ENCODE measurements at places on chromosomes 4 and X.

DNA sequence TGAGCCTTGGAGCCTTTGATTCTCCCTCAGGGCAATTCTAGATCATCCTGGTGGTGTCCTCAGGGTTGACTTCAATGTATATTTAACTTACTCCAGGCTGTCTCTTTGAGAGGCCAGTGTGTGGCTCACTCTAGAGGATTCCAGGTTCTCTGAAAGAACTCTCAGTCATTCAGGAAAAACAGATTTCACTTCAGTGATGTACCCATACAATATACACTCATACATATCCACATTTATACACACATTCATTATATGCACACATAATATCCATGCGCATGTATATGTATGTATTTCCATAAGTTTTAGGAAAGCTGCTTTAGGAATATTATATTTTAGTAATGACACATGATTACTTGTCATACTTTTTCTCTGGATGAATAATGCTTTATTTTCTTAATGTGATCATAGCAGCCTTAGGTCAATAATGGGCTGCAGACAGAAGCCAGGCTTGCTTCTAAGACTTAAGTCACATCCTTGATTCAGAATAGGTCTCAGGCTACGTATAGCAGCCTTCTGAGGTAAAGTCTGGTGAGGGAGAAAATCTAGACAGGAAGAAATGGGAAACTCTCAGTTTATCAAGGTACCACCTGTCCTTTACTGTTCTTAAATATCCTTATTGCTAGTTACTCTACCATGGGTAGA lies 397.0 kb downstream of the GPAT3 start:
- DNase-seq: no peak

- DNase-seq: no peak
These were observed 3.5 kb downstream of the SLC25A43 start for GRCh38 chrX:119402588-119402987.

DNA sequence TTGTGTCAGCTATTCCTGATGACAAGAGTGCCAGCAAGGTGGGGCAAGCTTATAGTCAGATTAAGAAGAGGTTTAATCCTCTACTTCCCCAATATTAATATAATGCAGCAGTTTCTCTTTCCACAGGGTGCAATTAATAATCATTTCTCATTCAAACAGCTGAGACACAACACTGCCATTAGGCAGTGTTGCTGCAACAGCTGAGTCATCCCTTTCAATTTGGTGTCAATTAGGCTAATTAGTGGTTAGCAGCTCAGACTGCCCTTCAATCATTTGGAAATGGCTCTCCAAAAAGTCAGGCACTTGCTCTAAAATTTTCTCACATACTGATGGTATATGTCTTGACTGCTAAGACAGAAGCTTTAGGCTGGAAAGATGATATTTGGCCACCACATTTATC lies 265.7 kb upstream of the FAM241A start:
- peak; percentile 3 for DNase-seq

DNA sequence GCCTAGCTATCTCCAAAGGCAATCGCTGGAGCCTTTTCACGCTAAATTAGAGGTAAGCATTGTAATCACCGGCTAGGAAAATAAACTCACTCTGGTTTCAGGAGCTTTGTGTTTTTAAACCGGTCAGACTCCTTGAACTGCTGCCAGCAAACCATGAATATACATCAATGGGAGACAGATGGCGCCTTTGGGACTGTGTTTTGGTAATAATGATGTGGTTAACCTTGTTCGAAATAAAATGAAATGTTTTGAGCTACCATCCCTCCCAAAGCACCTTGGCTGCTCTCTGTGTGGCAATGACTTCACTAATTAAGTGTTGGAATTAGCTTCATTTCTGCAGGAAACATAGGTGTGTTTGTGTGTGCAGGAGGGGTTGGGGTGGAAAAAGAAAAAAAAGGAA lies 65.3 kb downstream of the CLNK start:
- DNase-seq: peak; percentile 93

GRCh38 chr4:26212528-26212927 lies 108.3 kb upstream of the RBPJ start:
- DNase-seq: no peak

DNA sequence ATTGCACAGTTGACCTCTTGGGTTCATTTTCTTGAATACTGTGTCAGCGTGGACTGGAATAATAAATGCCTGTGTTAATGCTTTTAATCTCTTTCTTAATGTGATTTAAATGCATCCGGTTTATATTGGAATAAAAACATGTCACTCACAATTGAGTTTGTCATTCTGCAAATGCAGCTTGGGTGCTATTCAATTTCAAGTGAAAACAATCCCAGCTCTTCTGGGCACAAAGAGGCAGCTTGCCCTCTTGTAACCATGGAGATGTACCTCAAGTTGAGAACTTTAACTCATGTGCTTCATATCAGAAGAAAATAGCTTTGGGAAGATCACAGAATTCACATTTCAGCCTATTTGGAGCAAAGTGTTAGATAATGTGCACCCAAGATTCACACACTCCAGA lies 355.7 kb upstream of the GNPDA2 start:
- no peak for DNase-seq

DNA sequence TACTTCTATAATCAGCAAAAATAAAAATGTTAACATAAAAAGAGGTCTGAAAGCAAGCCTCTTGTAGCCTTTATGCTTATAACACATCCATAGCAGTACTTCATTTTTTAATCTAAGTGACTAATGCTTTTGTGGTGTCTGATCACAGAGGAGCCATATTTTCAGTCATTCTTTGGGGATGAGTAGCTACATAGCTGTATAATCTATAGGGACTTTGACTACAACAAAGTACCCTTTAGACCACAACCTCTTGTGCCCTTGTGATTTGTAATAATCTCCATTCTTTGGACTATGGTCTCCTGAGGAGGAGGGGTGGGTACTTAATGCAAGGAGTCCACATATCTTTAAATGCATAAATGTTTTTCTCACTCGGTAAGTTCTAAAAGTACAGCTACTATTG lies 9.6 kb downstream of the DRP2 start:
- no peak for DNase-seq

DNA sequence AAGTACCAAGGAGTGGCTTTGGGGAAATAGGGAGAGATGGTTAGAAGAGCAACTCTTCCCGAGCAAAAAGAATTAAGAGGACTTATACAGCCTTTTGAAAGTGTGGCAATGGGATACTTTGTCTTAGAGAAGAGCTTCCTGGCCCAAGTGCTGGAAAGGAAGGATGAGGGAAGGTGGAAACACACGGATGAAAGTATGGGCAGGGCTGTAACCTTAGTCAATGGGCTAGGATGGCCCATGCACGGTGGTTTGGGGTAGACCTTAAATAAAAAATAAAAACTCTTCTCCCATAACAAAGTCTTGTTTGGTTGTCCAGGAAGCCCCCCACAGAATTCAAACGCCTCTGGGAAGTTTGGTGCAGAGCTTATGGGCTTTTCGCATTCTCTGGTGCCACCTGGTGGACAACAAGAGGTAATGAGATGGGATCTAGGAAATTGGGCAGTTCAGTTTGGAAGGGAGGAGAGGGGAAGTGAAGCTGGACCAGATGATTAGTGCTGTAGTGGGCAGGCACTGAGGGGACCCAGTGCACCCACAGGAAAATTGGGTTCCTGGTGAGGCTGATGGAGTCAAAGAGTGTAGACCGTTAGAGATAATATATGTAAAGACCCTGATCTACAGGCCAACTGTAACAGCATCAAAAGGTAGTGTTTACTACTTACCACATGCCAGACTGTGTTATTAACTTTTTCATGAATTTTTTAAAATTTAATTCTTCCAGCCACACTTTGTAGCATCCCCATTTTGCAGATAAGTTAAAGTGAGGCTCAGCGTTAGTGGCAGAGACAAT lies 13.8 kb upstream of the ENOX2 start:
- DNase-seq: peak; percentile 54

DNA sequence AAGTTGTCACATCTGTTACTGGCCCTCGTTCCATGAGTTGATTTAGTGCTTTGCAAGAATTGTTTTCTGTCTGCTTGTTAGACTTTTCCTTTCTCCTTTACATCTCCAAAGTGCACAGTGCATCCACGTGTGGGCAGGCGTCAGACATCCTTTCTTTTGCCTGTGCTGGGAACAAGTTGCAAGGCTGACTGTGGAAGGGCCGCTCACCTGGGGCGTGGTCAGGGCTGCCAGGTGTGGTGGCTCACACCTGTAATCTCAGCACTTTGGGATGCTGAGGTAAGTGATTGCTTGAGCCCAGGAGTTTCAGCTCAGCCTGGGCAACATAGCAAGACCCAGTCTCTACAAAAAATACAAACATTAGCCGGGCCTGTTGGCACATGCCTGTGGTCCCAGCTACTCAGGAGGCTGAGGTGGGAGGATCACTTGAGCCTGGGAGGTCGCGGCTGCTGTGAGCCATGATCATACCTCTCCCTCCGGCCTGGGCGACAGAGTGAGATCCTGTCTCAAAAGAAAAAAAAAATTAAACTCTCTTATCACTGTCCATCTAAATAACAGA lies 46.2 kb downstream of the RGS12 start:
- DNase-seq: no peak

- peak; percentile 2 for DNase-seq
These were observed 96.5 kb downstream of the RNF150 start for GRCh38 chr4:141036786-141037185.

DNA sequence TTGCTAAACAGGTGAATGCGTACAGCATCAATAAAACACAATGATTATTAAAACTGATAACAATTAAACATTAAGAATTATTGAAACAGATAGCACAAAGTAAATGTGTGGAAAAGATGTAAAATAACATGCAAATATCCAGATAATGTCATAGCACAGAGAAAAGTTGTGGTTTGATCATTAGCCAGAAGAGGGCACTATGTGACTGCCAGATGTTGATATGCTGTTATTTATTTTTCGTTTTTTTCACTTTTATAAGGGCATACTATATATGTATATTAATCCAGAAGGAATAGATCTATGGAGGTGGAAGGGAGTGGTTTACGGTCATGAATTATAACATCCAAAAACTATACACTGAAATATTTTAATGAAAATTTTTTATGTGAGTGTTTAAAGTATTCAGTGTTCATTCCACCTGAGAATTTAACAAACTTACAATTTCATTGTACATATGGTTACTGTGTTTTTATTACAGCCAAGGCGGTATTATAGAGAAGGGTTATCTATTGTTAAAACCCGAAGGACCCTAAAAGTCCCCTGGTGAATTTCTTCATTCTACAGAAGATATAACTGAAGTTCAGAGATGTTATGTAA lies 211.9 kb upstream of the UGT8 start:
- DNase-seq: peak; percentile 32

DNA sequence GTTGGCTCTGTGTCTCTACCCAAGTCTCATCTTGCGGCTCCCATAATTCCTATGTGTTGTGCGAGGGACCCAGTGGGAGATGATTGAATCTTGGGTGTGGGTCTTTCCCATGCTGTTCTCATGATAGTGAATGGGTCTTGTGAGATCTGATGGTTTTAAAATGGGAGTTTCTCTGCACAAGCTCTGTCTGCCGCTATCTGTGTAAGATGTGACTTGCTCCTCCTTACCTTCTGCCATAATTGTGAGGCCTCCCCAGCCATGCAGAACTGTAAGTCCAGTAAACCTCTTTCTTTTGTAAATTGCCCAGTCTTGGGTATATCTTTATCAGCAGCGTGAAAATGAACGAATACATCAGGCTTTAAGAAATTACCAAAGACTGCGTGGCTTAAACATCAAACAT lies 31.2 kb downstream of the STIM2 start:
- no peak for DNase-seq

- no peak for DNase-seq
These were observed 42.1 kb downstream of the SLC2A9 start for GRCh38 chr4:9979101-9979701.

GRCh38 chr4:151940291-151940690 lies 179.5 kb upstream of the GATB start:
- DNase-seq: no peak

- DNase-seq: no peak
These were observed 12.1 kb downstream of the ACSL4 start for GRCh38 chrX:109720947-109721346.

DNA sequence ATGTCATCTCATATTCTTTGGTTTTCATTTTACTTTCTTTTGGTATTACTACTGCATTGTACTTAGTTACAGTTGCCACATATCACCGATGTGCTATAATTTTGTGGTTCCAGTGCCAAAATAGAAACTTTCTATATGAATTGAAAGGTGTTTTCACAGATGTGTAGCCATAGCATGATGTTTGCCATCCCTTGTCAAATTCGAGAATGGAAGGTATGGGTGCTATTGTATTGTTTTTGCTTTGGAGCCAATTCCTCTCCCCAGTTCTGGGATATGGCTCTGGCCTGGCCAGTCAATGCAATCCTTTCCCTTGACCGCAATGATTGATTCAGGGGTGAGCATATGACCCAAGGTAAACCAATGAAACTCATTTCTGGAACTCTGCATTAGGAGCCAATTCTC lies 86.2 kb upstream of the RPS6KA3 start:
- no peak for DNase-seq

GRCh38 chrX:18895189-18895951 lies 88.5 kb downstream of the PHKA2 start:
- DNase-seq: peak; percentile 27

- no peak for DNase-seq
These were observed 114.5 kb downstream of the COL4A6 start for GRCh38 chrX:108323751-108324150.

DNA sequence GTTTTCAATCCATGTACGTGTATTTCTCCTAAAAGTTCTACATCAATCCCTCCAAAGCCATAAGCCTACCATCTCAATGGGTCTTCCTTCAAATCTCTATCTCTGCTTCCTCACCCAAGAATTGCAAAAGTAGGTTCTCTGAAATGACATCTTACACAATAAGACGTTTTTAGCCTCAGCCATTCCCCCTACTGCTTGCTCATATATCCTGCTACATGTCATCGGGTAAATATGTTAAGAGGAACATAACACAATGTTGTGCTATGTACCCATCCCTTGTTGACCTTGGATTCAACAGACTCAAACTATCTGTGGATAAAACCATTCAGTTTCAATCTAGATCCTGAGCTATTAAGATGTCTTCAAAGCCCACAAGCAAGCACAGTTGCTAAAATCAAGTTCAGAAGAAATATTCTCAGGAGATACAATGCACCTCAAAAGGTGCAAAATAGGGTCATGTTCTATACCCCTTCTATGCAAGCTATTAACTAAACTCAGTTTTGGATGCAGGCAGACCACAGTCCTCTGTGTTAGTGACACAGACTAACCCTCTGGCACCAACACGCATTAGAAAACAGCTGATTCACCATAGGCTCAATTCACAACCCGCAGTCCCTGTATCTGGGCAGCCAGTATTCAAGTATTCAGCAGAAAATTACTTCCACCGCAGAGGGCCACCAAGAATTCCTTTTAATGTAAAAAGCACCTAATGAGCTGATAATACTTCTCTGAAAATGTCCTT lies 56.8 kb downstream of the CD99L2 start:
- peak; percentile 64 for DNase-seq
